ENCODE measurements at places on chromosomes 1 and 21.

GRCh38 chr1:181791721-181792120 is 269.8 kb downstream of the ZNF648 start:
- no peak for DNase-seq

DNA sequence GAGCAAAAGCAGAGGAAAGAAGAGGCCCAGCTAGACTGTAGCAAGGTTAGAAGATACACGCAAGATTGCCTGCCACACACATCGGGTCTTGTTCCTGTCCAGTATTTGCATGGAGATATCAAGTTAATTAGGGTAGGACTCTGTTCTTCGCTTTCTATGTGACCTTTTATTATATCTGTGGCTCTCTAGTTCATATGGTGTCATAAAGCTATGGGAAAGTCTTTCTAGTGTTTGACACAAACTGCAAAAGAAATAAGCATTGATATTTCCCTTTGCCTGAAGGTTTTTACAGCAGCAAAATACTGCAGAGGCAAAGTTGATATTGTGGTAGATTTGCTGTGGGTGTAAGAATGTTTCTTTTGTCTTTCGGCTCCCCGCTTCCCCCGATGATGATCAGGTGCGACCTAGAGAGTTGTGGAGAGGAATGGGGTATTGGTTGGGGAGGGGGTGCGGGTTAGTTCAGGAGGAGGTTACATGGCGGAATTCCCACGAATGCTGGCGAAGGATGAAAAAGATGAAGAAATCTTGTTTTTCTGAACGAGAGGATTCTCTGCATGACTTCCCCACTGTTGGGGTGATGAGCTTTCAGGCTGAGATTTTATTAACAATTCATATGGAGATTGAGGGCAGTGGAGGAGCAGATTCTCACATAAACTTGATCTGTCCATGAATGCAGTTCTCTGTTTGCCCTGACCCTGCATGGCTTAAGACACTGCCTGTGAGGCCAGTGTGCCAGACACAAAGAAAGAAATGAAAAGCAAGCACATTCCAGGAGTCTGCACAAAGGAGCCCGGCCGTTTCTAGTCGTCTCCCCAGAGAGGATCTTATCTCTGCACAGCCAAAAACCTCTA is 550.2 kb downstream of the USP25 start:
- DNase-seq: no peak

DNA sequence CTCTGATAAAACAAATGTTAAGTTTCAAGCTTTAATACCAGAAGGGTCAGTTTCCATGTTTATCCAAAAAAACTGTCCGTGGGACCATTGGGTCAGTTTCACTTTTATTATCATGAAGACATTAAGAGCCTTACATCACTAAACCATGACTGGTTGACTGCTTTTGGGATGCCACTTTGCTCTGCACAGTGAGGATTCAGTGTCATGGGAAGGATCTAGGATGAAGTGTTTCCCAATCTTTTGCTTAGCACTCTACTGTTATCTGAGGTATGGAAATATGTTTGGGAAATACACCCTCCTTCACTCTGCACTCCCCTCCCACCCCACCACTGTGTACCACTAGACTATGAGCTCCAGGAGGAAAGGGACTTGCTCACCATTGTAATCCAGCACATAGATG is 16.3 kb downstream of the RPS6KC1 start:
- no peak for DNase-seq

- no peak for DNase-seq
Measured at GRCh38 chr1:157157501-157158190, 19.5 kb upstream of the ETV3 start.

- no peak for DNase-seq
Measured at GRCh38 chr1:64733581-64734286, 11.1 kb upstream of the RAVER2 start.

DNA sequence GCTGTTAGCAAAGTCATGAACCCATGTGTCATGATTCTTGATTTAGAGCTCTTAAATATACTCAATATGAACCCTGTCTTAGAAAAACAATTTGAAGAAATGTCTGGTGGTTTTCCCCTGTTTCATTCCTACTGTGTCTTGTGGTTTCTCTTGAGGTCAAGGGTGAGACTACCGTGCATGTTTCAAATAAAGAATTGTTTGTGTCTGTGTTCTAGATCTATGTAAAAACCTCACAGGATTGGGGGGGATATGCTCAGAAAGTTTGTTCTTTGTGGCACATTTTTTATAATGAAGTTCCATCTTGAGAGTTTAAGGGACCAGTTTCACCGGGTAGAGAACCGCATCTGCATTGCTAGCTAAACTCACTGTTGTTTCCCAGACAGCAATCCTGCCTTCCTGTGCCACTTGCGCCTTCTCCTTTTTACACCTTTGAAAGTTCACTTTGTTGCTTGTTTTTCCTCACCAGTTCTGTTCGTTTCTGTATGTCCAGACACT is 30.9 kb upstream of the CACYBP start:
- no peak for DNase-seq

DNA sequence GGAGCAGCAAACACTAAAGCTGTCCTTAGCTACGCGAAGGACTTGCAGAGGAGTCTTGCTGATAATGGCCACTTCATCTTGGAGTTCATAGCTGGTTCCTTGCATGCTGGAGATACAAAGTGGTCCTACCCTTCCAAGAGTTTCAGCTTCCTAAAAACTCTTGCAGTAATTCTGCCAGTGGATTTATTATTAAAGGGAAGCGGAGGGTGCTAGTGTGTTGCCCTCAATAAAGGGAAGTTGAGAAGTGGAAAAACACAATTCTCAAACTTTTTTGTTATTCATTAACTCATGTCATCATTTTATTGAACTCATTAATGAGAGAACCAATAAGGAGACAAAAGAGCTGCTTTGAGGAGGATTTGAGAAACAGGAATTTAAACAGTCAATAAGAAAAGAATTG is 6.5 kb upstream of the HAPLN2 start:
- DNase-seq: no peak

DNA sequence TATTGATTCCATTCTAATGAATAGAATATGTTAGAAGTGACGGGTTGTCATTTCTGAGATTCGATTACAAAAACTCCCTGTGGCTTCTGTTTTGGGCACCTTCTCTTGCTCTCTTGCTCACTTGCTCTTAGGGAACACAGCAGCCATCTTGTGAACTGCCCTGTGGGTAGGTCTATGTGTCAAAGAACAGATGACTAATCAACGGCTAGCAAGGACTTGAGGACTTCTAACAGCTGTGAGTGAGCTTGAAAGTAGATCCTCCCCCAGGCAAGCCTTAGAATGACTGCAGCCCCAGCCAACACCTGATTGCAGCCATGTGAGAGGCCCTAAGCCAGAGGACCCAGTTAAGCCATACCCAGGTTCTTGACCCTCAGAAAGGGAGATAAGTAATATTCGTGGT is 49.3 kb downstream of the AZIN2 start:
- DNase-seq: no peak

DNA sequence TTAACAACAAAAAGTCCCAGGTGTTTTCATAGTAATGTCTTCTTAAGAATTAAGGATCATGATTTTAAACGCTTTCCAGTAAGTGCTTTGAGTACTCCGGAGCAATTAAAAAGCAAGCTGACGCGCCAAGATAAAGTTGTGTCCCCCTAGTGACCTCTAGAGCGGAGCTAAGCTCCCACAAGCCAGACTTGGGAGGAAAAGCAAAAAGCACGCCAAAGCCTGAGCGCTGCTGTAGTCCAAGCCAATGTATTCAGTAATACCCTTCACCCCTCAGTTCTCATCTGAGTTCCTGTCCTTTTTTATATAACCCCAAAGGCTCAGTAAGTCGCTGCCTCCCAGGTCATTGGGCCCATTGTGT is 3.5 kb upstream of the SLC44A5 start:
- DNase-seq: no peak

GRCh38 chr1:199085903-199086302 is 447.1 kb downstream of the PTPRC start:
- no peak for DNase-seq

- DNase-seq: no peak
Measured at GRCh38 chr1:24742090-24742938, 2.9 kb upstream of the CLIC4 start.

DNA sequence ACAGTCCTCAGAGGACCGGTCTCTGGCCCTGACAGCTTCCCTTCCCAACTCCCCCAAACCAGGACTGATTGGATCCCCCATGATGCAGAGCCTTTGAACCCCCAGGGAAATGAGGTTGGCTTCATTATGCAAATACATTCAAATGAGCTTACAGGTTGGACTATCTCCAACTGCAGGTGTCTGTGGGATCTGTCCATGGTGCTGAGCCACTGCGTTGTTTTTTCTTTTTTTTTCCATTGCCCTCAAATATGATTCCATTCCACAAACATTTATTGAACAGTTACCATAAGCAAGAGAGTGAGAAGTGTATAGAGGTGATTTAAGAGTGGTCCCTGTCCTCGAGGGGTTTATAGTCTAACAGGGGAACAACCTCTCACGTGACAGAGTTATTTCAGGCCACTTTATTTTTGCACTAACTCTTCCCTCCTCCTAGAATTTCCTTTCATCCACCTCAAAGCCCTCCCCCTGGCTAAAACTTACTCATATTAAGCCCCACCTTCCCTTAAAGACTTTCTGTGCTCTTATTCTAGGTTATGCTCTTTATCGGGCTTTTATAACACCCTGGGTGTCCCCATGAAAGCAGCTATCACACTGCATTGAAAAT is 21.9 kb downstream of the DLGAP3 start:
- DNase-seq: no peak

DNA sequence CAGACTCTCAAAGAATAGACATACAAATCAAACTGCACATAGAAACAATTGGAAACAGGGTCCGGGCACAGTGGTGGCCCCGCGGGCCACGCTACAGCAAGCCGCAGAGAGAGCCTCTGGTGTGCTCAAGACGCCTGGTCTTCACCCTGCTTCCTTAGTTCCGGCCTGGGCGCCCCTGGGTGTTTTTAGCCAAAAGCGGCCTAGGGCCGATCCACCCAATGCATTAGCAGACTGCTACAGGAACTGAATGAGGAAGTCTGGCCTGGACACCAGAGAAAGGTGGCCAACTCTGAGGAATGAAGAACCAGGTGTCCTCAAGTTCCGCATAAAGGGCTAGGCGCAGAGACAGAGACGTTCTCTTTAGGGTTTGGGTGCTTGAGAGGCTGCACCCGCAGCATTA is 1.7 kb downstream of the PRRX1 start:
- DNase-seq: no peak

- no peak for DNase-seq
Measured at GRCh38 chr1:213269829-213270228, 218.8 kb downstream of the RPS6KC1 start.

- no peak for DNase-seq
Measured at GRCh38 chr1:107169615-107170014, 28.8 kb downstream of the NTNG1 start.

- no peak for DNase-seq
Measured at GRCh38 chr21:44352253-44352860, 1.1 kb upstream of the TRPM2 start.

GRCh38 chr1:205301842-205302588 is 19.5 kb downstream of the NUAK2 start:
- no peak for DNase-seq

DNA sequence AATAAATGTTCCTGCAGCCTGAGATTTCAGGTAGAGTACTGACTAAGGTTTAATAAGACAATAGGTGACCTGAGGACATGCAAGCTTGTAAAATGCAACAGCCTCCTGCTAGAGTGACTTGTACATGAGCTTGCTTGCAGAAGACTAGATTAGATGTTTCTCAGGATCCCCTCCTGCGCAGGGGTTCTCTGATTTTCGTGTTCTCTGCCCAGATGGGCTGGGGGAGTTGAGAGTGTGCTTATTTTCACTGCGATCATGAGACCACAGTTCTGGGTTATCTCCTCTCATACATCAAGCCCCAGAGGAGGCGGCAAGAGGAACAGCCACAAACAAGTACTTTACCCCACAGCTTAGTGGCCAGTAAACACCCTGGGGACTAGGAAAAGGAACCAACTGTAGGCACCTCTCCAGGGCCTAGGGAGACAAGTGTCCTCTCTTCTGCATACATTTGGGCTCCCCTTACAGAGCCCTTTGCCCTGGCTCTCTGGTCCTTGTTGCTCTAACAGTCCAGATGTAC is 8.0 kb downstream of the TMEM81 start:
- no peak for DNase-seq

DNA sequence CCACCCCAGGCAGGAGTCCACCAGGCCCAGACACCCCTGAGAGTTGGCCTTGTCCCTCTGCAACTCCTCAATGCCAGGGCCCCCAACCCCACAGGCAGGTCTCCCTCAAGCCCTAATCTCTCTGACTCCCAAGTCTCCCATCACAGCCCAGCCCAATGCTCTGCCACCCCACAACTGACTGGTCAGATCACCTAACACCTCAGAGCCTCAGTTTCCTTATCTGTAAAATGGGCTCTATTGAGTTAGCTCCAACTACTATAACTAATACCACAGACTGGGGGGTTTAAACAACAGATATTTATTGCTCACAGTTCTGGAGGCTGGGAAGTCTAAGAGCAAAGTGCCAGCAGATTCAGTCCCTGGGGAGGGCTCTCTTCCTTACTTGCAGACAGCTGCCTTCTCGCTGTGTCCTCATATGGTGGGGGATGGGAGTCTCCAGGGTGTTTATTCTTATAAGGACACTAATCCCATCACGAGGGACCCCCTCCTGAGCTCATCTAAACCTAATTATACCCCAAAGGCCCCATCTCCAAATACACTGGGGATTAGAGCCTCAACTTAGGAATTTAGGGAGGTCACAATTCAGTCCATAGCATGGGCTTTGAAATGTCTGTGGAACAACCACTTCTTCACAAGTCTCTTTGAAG is 34.9 kb upstream of the ZC3H12A start:
- no peak for DNase-seq

DNA sequence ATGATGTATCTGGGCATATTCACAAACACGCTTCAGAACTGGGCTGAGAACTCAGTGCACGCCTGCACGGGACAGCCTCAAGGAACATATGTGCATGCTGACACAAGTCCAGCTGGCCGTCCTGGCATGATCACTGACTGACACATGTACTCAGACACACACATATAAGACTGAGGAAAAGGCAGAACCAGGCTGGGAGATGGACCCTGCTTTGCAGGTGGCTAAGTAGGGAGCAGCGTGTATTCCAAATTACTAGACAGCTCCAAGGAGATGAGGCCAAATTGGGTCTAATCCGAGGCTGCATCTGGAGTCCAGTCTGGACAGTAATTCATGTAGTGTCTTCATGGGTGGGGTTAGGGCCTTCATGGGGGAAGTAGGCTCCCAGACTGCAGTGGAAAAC is 41.4 kb upstream of the GJB5 start:
- DNase-seq: no peak

GRCh38 chr1:67557696-67558448 is 127.1 kb upstream of the GADD45A start:
- DNase-seq: no peak

- no peak for DNase-seq
Measured at GRCh38 chr1:33274446-33274845, 18.2 kb downstream of the ZNF362 start.

Measured in activated CD8-positive, alpha-beta memory T cell treated with anti-CD3 and anti-CD28 coated beads, Interleukin-2, amount 50 U/mL, for 4 hours (primary cell).